ENCODE measurements at places on chromosomes 5 and 9.

DNA sequence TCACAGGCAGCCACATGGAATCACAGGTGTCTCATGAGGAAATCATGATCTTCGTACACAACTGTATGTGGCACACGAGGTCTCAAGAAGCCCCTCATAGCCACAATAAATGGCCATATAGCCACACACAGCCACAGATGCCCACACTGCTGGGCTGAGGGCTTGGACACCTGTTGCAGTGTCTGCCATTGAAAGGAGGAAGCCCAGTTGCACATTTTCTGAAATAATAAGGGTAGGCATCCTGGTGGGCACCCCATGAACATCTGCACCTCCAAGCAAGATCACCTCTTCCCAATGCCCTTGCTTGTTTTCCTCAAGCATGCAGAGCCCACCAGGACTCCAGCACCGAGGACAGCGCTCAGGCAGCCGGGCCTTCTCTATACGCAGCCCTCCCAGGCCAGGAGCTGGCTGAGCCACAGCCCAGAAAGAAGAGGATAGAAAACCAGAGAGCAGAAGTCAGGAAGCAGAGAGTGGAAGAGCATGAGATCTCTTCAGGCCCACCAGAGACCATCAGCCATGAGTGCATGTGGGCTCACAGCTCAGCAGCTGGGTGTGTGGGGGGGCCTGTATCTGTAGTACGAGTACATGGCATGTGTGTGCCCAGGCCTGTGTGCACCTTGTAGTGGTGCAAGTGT is 1.0 kb upstream of the ACSL6 start:
- DNase-seq, result no peak

DNA sequence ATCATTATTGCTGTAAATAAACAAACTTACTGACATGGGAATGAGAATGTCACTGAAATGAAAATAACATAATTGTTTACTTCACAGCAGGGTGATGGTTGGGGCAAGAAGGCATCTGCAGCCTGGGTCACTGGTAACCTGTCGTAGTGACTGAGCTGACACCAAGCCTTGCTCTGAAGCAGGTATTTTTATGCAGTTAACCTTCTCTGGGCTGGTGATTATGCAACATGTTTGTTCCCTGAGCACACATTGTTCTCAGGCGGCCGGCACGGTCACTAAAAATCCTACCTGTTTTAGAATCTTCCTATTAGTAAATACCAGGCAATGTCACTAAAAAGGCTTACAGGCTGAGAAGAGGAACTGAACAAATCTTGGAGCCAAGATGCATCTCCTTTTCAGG is 157.7 kb upstream of the NR3C1 start:
- no peak for DNase-seq

GRCh38 chr5:127969002-127969401 is 114.6 kb upstream of the SLC12A2 start:
- DNase-seq, result no peak

DNA sequence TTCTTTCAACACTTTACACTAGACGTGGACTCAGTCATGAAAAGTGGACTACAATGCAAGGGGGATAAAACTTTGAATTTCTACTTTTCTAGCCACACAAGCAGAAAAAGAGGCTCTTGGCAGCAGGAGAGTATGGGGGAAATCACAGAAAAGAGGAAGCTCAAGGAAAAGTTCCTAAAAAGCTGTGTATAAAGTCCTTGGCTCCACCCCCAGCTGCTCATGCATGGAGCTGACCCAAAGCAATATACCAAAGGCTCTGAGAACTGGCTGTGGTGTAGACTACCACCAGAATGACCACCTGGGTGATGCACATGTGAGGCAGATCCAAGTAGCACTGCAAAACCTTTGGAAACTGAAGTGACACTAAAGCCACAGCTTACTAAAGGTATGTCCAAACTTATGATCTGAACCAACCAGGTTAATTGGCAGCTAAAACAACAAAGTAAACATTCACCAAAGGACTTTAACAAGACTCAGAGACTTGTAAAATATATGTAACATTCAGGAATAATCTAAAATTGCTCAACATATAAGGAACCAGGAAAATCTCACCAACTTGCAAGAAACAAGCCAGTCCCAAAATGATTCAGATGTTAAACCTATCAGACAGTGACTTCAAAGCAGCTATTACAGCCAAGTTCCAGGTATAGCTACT is 55.5 kb upstream of the RASGRF2 start:
- no peak for DNase-seq

DNA sequence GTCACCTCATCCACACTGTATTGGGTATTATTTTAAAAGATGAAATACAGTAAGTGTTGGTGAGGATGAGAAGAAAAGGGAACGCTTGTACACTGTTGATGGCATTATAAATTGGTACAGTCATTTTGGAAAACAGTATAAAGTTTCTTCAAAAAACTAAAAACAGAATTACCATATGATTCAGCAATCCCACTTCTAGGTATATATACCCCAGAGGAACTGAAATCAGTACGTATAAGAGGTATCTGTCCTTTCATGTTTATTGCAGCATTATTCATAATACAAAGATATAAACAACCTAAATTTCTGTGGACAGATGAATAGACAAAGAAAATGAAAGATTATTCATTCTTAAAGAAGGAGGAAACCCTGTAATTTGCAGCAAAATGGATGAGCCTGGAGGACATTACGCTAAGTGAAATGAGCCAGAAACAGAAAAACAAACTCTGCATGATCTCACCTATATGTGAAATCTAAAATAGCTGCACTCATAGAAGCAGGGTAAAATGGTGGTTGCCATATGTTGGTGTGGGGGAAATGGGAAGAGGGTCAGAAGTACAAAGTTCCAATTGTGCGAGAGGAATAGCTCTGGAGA is 191.6 kb downstream of the TRIM36 start:
- no peak for DNase-seq

GRCh38 chr5:91137647-91138046 is 245.5 kb downstream of the ARRDC3 start:
- DNase-seq, result no peak

DNA sequence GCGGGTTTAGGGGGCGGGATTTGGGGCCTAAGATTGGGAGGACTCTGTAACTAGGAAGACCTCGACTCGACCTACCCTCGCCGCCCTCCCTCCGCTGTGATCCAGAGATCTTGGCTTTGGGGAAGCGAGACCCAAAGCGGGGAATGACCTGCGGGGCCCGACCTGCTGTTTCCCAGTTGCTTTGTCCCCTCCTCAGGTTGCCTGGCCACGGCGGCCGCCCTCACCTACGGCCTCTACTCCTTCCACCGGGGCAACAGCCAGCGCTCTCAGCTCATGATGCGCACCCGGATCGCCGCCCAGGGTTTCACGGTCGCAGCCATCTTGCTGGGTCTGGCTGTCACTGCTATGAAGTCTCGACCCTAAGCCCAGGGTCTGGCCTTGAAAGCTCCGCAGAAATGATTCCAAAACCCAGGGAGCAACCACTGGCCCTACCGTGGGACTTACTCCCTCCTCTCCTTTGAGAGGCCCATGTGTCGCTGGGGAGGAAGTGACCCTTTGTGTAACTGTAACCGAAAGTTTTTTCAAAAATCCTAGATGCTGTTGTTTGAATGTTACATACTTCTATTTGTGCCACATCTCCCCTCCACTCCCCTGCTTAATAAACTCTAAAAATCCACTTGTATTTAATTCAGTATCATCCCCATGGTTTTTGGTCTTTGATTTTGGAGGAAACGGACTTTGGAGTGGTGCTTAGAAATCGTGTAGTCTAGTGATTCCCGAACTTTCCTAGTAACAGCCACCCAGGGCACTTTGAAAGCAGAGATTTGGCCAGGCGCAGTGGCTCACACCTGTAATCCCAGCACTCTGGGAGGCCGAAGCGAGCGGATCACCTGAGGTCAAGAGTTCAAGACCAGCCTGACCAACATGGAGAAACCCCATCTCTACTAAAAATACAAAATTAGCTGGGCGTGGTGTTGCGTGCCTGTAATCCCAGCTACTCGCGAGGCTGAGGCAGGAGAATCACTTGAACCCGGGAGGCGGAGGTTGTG is 878 bp downstream of the HIGD2A start:
- DNase-seq, result no peak

DNA sequence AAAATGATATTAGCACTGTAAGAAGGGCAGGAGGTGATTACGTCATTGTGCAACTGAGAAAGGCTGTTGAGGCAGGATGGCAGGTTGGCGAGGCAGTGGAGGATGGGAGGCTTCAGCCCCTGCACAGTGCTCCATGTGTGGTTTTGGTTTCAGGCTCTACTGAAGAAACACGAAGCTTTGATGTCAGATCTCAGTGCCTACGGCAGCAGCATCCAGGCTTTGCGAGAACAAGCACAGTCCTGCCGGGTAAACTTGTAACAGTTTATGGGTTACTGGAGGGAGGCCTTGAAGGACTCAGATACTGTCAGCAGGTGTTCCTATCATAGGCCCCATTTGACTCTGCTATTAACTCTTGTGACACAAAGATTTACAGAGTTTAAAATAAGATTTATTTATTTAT is 35.1 kb downstream of the SPTAN1 start:
- no peak for DNase-seq

- no peak for DNase-seq
Measured at GRCh38 chr9:99039505-99040182, 65.3 kb upstream of the TGFBR1 start.

GRCh38 chr5:159097784-159098602 is 1.7 kb downstream of the EBF1 start:
- no peak for DNase-seq

DNA sequence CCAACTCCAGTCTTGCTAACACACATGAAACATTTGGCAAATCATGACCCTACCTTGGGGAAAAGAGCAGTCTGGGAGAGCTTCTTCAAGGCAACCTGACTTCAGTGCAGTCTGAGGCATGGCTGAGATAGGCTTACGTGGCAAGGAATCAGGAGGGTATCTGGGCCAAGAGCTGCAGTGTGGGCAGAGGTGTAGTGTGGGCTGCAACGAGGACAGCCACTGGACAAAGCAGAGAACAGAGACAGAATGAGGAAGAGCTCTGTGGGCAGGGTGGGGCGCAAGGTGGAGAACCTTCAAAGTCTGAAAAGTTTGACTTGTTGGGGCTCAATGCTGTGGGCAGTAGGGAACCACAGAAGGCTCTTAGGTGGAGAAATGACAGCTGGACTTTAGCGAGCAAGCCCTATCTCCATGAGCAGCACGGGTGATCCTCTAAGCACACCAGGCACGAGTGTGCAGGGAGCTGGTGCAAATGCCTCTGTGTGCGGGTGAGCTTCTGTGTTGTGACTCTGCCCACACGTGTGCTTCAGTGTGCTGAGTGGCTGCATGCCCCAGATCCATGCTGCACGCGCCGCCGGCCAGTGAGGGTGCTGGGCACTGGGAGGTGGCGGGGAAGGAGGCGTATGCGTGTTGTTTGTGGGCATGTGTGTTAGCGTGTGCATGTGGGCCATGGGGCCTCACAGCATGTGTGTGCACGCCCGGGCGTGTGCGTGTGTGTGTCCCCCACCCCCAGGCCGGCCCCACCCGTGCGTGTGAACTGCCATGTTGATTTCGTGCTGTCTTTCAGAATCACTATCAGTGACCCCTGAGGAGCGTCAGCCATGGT is 23.3 kb downstream of the GOLGA2 start:
- no peak for DNase-seq

GRCh38 chr5:107472620-107473064 is 198.1 kb downstream of the EFNA5 start:
- DNase-seq, result no peak

DNA sequence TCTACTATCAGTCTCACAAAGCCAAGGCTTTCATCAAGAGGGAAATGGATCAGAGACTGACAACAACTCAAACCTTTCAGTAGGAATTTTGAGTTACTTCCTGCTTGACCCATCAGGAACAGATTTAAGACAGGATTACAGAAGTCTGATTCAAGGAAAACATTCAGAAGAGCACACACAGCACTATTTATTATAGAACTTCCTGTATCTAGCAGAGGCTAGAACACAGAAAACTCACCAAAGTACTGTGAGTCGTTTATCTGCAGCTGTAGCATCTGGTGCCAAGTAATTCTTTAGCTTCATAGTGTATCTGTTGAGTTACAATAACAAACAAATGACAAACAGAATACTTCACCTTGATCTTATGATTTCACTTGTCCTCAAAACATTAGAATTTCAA is 13.8 kb downstream of the LEAP2 start:
- DNase-seq, result no peak

- DNase-seq, result no peak
Measured at GRCh38 chr9:112421771-112422222, 41.9 kb downstream of the HSDL2 start.

GRCh38 chr9:124392254-124392870 is 22.9 kb downstream of the PSMB7 start:
- DNase-seq, result no peak

GRCh38 chr9:72872718-72873117 is 80.1 kb downstream of the ALDH1A1 start:
- no peak for DNase-seq

DNA sequence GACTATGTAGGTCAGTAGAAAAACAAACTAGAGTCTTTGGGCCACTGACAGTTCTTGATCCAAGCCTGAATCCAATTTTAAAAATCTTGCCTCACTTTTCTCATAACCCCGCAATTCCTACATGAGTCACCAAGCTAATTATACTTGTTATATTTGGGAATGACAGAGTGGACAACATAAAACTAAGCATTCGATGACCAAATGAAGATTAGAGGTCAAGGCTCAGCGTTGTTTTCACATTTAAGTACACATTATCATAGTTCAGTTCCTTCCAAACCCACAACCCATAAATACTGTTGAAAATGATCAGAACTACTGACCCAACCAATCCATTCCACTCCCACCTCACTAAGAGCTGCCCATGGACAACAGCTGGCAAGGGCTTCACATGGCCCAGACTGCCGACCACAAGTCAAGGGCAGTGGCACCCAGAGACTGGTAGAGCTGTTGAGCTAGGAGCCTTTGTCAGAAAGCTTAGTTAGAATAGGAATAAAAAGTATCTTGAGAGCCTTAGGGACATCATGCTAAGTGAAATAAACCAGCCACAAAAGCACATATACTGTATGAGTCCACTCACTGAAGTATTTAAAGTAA is 64.2 kb downstream of the MYO10 start:
- DNase-seq, result no peak

GRCh38 chr9:33662871-33663270 is 132.5 kb upstream of the PRSS3 start:
- no peak for DNase-seq

DNA sequence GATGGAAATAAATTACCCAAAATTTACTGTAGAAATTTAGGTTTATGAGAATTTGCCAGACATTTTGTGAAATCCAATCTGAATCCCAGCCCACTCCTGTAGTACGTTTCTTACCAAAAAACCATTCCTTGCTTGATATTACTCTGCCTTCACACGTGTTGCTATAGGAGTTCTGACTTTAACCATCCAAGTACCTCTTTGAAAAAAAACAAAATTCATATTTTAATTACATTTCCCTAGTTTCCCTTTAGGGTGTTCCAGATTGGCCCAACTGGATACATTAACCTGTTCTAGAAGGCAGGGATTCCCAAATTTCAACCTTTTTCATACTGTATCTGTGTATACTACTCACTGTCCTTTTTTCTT is 1.4 kb upstream of the PJA2 start:
- DNase-seq, result no peak
